Large intestine (tissue), 12 donors: ENCODE measurements at places on chromosomes 5 and 9. TPM values are rescaled to one million over a fixed set of nuclear protein-coding genes. Genes with fewer than 3 reads are reported as not detected.

DNA sequence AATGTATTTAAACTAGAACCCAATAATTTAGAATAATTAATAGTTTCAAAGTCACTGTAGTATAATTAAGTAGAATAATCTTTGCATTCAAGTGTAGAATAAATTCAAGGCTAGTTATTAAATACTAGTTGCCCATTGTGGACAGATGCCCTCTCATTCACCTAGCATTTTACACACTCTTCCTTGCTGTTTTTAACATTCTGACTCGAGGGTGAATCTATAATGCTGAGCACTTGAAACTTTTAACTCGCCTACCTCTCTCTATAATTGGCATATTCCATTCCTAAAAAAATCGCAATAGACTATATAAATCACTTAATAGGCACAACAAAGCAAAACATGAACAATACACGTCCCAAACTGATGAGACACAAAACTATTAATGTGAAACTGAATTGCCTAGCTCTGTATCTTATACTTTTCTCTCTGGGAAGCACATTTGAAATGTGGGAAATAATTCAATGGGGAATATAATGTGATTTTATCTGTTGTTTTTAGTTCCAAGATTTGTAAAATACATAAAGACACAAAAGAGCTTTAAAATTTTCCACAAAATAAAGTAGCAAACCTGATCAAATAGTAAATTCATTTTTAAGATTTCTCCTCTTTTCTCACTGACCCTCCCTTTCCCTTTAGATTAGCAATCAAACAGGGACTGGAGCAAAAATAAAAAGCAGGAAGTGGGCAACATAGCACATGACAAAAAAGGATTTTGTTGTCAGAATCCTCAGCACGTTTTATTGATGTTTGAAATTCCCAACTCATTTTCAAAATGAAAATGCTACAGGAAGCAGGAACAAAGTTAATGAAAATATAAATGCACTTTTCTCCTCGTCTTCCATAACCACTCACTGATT, 295.6 kb downstream of the PDE4D start:
- H3K36me3 ChIP-seq = no peaks in the 10 kb centered on the region
- H3K4me1 ChIP-seq = peaks cover 6% of the 10 kb centered on the region
- DNase-seq = no peak
- no peaks in the 10 kb centered on the region for H3K27me3 ChIP-seq
- peak overlapping the region; percentile 20 for H3K27ac ChIP-seq

DNA sequence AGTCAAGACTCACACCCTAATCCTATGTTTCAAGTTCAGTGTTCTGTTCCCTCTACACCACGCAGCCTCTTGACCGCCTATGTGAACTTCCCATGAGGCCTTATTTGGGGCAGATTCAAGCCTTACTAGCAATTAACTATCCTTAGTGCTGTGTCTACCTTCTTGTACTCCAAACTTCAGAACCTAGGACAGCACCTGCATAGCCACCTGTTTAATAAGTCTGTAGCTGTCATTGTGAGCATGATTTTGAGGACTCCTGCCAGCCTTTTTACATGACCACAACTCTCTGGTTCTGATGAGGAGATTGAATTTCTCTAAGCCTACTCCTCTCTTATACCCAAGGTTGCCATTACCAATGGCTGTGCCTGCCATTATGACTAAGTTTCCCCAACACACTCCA, 50.8 kb upstream of the PCSK1 start:
- DNase-seq = peak; percentile 32
- H3K27me3 ChIP-seq = no peaks in the 10 kb centered on the region
- no peaks in the 10 kb centered on the region for H3K36me3 ChIP-seq
- no peak overlapping the region for H3K4me3 ChIP-seq
- no peaks in the 10 kb centered on the region for H3K4me1 ChIP-seq

DNA sequence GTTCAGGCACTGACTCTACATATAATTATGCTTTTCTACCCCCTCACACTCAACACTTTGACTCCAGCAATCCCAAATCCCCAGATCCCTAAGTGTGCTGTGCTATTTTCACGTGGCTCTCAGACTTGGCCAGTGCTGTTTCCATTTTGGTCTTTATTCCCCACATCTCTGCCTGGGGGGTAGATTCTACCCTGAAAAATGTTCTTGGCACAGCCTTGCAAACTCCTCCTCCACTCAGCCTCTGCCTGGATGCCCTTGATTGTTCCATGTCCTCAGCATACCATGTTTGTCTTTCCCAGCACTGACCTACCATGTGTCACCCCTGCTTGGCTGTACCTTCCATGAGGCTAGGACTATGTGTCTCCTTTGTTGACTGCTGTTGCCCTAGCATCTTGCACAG, 43.0 kb downstream of the FXN start:
- H3K4me3 ChIP-seq = no peak overlapping the region
- H3K36me3 ChIP-seq = no peaks in the 10 kb centered on the region
- DNase-seq = no peak

The NRG2 gene
- 1.1 TPM for polyA plus RNA-seq

GRCh38 chr5:3155046-3155445, 403.6 kb upstream of the IRX2 start:
- H3K27me3 ChIP-seq = no peaks in the 10 kb centered on the region
- H3K4me1 ChIP-seq = no peaks in the 10 kb centered on the region
- no peak overlapping the region for H3K4me3 ChIP-seq
- no peak overlapping the region for H3K27ac ChIP-seq
- DNase-seq = no peak
- no peaks in the 10 kb centered on the region for H3K36me3 ChIP-seq

GRCh38 chr5:168991311-168991710, 309.6 kb downstream of the SLIT3 start:
- no peak overlapping the region for H3K4me3 ChIP-seq
- no peaks in the 10 kb centered on the region for H3K27me3 ChIP-seq
